ENCODE measurements at places on chromosomes 6 and 20.

GRCh38 chr6:20540683-20541082 lies 6.4 kb downstream of the CDKAL1 start:
- DNase-seq, result no peak

- DNase-seq, result no peak
Observed at GRCh38 chr6:110296241-110297025, 61.7 kb downstream of the METTL24 start.

DNA sequence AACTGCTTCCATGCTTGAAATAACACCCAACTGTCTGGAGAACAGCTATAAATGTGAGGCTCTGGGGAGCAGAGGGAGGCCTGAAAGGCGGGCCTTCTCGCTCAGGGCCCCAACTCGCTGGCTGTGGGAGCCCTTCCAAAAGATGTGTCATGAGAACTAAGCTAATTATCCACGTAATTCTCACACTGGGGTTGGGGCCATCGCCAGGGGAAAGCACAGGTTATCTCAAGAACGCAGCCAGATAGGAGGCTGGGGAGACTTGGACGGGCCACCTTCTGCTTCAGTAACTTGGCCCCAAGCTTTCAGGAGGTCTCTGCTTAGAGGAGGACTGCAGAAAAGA lies 1.6 kb downstream of the PXDC1 start:
- no peak for DNase-seq

GRCh38 chr6:47922391-47922790 lies 140.6 kb downstream of the OPN5 start:
- no peak for DNase-seq

DNA sequence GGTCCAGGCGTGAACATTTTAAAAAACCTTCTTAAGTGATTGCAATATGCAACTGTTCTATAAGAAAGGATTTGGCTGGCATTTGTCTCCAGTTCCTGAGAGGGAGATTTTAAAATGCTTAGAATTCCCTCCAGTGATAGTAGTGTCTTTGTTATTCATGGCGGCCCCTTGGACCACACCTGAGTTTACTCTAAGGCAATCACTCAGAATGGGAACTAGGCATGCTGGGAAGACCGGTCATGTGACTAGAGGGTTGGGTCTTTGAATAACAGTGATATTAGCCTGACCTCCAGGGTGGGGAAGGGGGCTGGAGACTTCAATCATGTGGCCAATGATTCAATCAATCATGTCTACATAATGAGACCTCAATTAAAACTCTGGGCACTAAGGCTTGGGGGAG lies 50.7 kb upstream of the UTRN start:
- DNase-seq, result no peak

DNA sequence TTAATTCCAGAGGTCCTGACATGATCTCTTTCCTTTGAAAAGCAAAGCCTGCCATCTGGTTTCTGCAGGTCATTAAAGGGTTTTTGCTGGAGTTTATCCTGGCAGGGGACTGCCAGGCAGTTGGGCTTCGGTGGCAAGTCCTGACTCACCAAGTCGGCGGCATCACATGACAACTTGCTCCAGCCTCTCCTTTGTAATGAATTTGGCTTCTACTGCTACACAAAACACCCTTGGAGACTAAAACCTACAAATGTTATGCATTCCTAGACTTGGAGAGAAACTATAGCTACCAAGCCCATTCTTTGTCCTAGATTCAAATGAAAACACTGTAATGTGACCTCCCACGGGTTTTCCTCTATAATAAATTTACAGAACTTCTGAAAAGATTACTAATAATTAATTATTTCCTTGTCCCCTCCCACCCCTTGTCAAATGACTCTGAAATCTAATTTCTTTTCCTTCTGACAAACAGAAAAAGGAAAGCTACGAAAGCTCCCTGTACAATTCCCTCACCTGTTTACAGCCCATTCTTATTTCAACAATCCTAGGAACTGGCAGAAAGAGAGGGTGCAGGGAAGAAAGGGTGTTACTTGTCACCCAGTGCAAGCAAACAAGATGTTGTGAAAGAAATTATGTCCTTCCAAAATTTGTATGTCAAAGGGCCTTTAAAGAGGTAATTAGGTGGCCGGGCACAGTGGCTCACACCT lies 62.9 kb downstream of the QRSL1 start:
- DNase-seq, result no peak
